Activated CD4-positive, alpha-beta T cell treated with anti-CD3 and anti-CD28 coated beads, Interleukin-10, Interleukin-2, amounts not matched to agents 100 ng/mL and 50 ng/mL, durations not matched to agents 16 hours and 8 hours (primary cell): ENCODE measurements at places on chromosomes 3 and 15.

GRCh38 chr3:33473813-33474212 is 33.6 kb upstream of the UBP1 start:
- DNase-seq: no peak

GRCh38 chr3:26292780-26293179 is 329.8 kb upstream of the LRRC3B start:
- DNase-seq: no peak

DNA sequence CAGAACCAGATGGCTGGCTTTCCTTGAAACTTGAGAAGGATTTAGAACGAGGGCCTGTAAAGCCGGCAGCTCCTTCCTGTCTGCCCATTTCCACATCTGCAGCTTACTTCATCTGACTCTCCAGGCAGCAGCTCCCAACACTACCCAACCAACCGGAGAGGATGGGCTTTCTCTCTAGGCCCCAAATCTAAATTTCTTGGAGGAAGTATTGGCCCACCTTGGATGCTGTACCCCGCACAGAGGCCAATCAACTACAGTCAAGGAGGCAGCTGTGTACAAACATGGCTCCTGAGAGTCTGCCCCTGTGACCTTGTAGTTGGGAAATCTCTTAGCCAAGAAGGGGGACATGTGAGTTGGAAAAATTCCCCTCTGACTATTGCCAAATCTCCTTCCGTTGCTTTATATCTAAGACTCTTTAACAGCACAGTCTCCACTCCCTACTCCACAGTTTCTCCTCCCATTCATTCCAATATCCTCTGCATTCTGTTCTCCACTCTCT is 8.0 kb upstream of the ACAP2 start:
- no peak for DNase-seq

DNA sequence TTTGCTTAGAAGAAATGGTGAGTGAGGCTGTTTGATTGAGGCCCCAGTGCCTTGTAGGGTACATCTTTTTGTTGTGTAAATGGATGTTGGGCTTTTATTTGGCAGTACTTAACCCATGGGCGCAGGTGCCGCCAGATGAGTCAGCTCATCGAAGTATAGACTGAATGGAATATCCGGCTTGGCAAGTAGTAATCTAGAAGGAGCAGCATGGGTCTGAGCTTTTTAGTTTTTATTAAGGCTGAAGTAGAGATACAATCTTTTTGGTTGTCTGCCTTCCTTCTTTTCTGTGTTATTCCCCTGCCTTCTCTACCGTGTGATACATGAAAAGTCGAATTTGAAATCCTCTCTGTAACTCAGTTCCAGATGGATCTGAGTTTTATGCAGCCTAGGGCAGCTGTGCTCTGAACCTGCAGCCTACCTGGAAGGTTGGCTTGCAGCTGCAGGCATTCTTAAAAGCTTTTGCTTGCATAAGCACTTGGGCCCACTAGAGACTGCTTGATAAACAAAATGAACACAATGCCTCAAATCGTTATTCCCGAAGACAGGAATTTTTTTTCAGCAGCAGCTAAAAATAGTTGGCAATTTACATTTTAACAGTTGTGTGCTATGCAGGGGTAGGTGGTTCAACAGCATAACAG is 177.5 kb upstream of the CGNL1 start:
- DNase-seq: no peak

DNA sequence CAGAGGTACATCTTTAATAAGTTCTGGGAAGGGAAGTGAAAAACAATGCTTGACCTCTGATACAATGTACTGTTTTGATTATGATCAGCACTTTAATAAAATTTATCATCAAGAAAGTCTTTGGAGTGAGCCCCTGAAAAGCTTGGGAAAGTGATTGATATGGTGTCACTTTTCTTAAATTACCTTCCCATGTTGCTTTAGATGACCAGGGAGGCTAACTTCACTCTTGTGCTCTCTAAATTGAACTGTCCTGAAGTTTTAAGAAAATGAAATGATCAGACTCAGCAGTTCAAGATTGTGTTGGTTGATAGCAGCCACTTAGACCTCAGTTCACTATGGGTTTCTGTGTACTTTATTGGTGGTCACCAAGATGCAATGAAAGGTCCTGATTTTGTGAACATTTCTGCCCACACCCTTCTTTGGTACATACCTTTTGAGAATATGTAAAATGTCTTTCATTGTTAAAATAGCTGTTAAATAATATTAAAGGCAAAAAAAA is 15.7 kb downstream of the TGFBR2 start:
- peak; percentile 51 for DNase-seq
